ENCODE measurements at places on chromosomes 7 and 10. TPM values are rescaled to one million over a fixed set of nuclear protein-coding genes. Genes with fewer than 3 reads are reported as not detected.

Gene TAS2R5
- not detected for total RNA-seq

- no peak for DNase-seq
Measured at GRCh38 chr10:108130575-108130974, 966.1 kb upstream of the SORCS1 start.

- peak; percentile 34 for DNase-seq
Measured at GRCh38 chr10:117165538-117166417, 27.7 kb upstream of the VAX1 start.

DNA sequence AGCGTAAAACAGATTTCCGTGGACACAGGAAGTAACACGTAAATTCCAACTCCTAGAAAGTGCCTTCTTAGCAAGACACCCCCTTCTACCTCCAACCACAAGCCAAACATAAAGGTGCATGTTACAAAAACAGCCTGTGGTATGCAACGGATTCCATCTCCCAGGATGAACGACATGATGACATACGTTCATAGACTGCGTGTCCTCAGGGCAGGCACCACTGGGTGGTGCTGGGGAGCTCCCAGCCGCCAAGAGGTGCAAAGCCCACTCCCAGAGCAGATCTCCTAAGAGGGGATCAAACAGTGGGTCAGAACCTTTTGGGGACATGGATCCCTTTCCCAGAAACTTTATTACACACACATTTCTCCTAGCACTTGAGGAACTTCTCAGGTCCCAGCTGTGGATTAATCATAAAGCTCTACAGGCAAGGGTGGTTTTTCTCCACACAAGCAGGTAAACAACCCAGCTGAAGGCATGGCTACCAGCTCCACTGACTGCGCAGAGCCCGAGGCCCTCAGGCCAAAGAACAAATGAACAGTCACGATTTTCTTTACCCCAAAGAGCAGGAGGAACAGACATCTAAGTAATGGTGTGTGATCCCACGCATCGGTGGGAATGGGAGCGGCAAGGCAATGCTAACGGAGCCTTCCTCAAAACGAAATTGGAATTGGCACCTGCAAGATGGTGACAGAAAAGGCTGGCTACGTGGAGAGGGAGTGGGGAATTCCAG, 13.8 kb downstream of the PSAP start:
- no peak for DNase-seq
